A549 (cell line): ENCODE measurements at places on chromosomes 3 and 15.

DNA sequence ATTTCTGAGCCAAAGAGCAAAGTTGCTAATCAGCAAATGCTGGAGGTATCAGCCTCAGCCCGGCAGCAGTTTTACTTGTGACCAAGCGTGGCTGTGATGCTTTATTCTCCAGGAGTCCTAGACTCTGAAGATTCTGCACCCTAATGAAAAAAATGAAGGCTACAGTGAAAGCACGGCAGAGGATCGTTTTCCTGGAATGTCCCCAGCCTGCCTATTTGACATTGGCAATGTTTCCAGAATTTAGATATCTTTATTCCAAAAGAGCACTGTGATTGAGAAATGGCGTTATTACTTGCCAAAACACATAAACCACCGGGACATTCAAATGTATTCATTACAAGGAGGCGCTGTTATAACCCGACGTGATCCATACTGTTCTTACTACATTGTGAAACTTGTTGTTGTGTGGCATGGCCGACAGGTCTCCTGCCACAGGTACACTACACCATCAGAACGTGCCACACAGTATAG lies 263.8 kb downstream of the SLCO3A1 start:
- DNase-seq: no peak

- DNase-seq: no peak
Measured at GRCh38 chr3:3212781-3213440, 33.4 kb upstream of the CRBN start.

GRCh38 chr3:122942937-122943827 lies 84.4 kb downstream of the SEMA5B start:
- DNase-seq: peak; percentile 94

DNA sequence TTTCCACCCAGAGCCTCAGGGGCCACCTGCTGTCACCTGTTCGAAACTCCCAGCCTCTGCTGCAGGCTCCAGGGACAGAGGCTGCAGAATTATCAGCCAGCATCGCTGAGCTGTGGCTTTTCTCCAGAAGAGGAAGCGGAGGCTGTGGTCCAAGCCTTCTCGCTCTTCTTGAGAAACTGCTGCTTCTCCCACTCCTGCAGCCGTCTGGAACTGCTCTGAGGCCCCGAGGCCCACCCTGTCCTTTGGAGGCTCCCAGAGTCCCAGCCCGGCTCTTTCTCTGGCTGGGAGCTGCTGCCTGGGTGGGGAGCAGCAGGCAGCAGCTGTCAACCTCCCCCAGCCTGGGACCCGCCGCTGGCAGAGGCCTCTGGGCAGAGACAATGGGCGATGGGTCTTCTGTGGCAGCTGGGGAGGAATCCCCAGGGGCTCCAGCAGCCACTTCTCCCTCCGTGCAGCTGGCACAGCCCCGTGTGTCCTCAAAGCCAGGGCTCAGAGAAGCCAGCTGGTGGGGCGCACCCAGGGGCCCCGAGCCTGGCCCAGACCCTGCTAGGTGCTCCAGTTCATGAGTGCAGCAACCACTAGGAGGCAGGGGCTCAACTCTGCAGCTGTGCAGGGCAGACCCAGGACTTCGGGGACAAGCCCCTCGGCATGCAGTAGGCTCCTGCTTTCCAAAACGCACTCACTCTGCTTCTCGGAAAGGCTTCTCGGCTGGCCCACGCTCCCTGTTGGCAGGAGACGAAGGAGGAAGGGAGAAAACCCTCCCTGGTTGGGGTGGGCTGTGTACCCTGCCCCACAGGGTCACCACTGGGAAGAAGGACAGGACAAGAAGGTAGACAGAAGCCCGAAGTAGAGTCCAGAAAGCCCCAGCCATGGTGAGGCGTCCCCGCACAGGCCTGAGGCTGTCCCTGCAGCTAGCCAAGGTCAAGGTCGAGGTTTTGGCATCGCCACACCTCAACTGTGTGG lies 49.9 kb upstream of the FURIN start:
- no peak for DNase-seq

GRCh38 chr3:183460081-183461055 lies 31.9 kb upstream of the MCF2L2 start:
- DNase-seq: no peak

- DNase-seq: no peak
Measured at GRCh38 chr3:37577697-37578096, 284.0 kb upstream of the CTDSPL start.

DNA sequence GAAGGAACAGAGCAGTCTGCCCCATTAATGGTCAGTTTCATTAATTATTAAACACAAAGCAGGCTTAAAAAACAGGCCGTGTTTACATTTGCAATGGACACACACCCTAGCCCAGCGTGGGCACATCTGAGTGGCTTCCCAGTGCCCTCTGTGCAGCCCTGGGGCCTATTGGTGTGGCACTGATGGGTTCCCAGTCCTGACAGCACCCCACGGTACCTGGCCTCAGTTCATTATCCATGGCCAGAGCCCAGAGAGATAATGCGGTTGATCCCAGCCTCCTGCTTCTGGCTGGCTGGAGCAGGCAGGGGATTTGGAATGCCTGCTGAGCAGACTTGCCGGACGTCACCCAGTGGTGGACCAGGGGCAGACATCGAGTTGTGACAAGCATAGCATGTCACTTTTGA lies 110.5 kb upstream of the ABHD17C start:
- no peak for DNase-seq

- no peak for DNase-seq
Measured at GRCh38 chr15:26144836-26145235, 281.7 kb upstream of the ATP10A start.

GRCh38 chr3:40312661-40313226 lies 3.2 kb downstream of the EIF1B start:
- DNase-seq: no peak

DNA sequence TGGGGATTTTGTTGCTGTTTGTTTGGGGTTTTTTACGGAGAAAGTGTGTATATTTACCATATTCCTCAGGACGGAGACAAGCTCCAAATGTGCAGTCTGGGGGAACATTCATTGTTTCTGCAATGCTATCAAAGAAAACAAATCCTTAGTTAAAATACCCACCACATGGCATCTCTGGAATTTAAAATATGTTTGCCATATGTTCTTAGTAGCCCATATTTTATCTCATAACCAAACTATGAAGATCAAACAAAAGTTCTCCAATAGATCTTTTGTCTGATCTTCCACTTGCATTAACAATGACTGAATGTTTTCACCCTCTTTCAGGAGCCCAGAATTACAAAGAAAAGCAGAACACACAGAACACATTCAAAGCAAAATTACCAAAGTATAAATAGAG lies 35.3 kb downstream of the EFHB start:
- no peak for DNase-seq

DNA sequence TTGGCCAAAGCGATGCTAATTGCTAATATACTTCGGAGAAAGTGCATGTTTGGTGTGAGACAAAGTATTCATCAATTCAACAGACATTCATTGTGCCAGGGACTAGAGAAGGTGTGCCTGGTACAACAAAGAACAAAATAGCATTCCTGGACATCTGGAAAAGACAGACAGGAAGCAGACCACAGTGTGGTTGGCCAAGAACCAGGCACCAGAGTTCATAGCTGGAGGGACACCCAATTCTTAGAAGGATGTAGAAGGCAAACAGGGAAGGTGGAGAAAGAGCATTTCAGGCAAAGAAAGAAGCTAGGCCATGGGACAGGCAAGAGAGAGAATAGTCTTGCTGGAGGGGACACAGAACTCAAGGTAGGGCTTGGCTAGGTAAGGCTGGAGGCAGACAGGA lies 105.8 kb upstream of the ETV5 start:
- DNase-seq: no peak

DNA sequence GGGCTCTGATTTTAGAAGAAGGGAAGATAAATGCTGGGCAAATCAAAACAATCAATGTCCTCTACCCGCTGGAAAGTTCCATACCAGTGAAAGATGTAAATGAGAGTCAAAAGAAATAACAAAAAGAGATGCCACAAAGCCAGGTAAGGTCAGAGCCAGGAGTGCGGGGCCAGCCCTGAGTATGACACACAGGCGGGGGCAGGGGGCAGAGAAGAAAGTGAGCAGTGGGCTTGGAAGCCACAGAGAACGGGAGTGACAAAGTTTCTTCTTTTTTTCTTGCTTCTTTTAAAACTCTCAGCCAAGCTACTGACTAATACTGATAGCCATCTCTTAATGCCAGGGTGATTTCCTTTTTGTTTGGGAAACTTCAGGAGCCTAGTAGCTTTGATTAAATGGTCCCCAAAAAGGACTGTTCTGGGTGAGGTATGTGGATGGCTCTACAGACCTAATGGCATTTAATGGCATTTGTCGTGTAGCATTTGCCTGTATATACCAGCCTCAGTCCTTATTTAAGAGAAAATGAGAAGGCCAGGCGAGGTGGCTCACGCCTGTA lies 23.1 kb upstream of the TSEN2 start:
- no peak for DNase-seq

- no peak for DNase-seq
Measured at GRCh38 chr15:93019090-93019489, 69.9 kb downstream of the RGMA start.

DNA sequence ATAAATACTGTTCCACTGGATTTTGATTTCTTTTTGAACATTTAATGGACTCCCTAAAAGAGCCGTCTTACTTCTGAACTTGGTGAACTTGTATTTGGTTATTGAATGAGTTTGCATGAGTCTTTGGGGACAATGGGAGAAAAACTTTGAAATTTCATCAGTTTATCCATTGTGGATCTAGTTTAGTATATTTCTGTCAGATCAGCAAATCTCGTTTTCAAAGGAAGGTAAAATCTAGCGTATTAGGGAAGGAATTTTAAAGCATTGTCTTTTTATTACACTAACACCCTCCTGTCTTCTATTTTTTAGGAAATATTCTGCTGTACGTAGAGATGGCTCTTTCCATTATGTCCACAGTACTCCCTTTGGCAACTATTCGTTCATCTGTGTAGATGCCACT lies 12.8 kb downstream of the TMEM62 start:
- no peak for DNase-seq
